ENCODE measurements at places on chromosomes 12 and 14. TPM values are rescaled to one million over a fixed set of nuclear protein-coding genes. Genes with fewer than 3 reads are reported as not detected.

Gene NPAS3
- 1.9 TPM for total RNA-seq

- DNase-seq: no peak
These were observed 44.0 kb upstream of the NAV3 start for GRCh38 chr12:77786675-77787074.

DNA sequence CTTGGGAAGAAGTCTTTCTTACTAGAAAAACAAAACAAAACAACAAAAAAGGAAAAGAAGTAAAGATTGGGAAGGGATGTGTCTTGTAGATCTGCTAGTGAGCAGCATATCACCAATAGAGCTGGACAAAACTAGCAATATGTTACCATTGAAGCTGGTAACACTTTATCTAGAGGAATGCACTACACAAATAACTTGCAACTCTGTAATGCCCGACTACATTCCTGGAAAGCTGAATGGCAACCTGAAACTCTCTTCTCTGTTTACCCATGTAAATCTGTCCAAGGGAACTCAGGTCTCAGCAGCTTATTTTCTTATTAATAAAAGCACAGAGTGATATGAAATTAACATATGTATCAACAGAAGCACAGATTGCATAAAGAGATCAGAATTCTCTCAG lies 624.4 kb downstream of the KCNH5 start:
- DNase-seq: no peak

GRCh38 chr12:122841544-122842321 lies 6.5 kb downstream of the HIP1R start:
- peak; percentile 62 for DNase-seq

DNA sequence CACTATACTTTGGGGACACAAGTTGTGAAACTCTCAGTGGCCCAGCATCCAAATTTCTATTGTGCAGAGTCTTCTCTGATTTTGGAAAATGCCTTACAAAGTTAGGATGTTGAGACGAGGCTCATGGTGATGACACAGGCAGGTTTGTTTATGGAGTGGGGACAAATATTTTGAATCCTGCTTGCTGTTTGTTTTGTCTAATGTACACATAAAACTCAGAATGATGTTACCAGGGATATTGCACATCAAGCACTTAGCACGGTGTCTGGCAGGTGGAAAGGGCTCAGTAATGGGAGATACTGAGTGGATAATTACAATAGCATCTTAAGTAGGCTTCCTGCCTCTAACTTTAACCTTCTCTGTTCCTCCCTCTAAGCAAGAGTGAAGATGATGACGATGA lies 628.9 kb upstream of the TBX3 start:
- no peak for DNase-seq

DNA sequence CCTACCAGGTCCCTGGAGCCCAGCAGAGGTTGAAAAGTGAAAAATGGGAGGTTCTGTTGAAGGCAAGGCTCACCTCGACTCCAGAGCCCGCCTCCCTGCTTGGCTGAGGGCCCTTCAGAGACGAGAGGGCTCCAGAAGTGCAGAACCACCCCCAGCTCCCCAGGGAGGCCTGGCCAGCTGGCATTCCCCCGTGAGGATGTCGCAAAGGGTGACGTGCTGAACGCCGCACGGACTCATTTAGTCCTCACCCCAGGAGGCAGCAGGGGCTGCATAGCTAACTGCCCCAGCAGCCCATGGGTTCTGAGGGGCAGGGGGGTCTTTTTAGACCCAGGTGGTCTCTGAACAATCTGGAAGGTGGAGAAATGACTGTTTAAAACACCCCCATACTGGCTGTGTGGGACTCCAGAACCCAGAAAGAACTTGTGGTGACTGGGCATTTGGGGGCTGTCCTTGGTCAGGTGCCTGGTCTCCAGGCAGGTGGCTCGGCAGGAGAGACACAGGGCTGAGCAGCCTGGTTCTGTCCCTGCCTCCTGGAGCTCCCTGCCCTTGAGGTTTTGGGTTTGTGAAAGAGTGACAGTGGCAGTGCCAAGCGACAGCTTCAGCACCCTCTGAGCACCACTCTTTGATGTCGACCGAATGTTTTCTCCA lies 32.0 kb downstream of the ANAPC7 start:
- DNase-seq: no peak

Gene UNC79
- not detected for total RNA-seq

Gene CMTM5
- total RNA-seq: not detected

DNA sequence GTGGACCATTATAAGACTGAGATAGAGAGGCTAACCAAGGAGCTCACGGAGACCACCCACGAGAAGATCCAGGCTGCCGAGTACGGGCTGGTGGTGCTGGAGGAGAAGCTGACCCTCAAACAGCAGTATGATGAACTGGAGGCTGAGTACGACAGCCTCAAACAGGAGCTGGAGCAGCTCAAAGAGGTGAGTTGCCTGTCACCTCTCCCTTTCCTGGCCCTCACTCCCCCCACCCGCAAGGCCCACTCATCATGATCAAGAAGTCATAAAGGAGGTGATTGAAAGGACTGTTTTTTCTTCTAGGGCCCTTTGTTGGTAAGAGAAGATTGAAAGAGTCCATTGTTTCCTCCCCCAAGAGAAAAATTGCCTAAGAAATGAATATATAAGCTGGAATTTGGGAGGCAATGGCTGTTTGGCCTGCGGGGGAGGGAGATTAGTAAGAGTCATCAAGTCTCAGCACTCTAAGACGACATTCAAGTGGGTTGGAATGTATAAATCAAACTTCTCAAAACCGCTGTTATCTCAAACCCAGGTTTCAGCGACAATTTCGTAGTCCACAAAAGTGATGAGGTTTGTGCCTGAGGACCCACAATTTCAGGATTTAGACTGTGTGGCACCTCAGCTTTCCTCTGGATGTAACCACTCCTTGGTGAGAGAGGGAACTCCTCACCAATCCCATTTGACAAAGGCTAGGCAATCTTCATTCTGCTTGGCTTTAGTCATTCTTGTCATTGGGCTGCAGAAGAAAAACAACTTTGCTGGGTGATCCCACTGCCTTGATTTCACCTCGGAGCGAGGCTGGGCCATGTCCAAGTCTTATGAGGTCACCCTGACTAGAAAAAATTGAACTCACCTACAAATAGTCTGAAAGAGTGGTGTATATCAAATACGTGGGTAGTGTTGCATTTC lies 966 bp downstream of the BICD1 start:
- DNase-seq: peak; percentile 57

DNA sequence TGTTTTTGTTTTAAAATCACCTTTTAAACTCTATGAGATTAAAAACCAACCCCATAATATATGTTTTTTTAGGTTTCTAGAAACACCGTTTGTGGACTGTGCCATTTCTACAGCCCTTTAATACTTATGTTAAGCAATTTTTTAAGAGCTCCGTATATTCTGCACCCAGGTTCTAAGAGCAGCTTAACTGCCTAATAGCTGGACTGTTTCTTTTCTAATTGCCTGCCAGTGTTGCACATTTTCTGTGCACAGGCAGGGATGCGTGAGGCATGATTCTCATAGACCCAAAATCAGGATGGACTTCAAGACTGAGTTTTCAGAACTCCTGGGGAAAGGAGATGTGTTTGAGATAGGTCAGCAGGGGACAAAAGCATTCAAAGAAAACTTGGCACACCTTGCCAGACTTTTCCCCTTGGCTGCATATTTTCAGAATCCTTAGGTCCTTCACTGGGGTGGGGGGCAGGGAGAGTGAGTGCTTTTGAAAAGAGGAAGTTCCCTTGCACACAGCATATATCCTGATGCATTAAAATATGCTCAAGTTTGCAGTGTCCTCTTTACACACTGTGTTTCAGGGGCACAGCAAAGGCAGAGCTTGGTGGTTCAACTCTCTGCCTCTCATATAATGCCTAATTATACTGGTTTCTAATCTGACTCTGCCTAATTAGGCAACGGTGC lies 27.9 kb downstream of the TMEM30B start:
- DNase-seq: no peak

Gene PMEL
- total RNA-seq: not detected

Gene TRHDE
- total RNA-seq: 5.0 TPM

GRCh38 chr14:91351512-91351862 lies 66.1 kb downstream of the CCDC88C start:
- DNase-seq: no peak

DNA sequence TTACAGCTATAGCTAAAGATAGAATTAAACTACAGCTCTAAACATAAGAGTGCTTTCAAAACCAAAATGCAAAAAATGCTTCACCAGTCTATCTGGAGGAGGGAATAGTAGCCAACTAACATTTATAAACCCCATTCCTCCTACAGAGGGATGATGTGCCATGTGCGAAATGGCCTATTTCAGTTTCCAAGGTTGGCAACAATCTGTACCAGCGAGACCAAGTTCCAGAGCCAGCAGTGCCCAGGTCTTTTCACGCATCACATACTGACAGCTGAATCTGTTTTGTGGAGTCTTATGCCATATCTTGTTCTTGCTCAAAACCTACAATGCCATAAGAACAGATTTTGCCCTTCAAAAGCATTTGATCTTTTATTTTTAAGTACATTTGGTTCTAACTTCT lies 24.5 kb downstream of the NELL2 start:
- no peak for DNase-seq

GRCh38 chr14:102666635-102667034 lies 74.2 kb downstream of the RCOR1 start:
- no peak for DNase-seq

- DNase-seq: no peak
These were observed 66.4 kb upstream of the FLRT2 start for GRCh38 chr14:85463512-85463911.

Gene TMEM119
- total RNA-seq: 24.2 TPM

DNA sequence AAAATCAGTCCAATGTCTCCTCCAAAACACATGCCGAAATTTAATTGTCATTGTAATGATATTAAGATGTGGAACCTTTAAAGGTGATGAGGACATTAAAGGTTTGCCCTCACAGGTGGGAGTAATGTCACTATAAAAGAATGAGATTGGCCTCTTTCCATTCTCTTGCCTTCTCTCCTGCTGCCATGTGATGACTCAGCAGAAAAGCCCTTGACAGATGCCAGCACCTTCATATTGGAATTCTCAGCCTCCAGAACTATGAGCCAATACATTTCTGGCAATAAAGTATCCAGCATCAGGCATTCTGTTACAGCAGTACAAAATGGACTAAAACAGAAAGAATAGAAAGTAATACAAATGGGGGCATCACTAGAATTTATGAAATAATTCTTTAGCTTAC lies 609.7 kb downstream of the SLC16A7 start:
- DNase-seq: peak; percentile 37

Gene DPPA3
- total RNA-seq: not detected

- DNase-seq: no peak
These were observed 171.7 kb upstream of the RTL1 start for GRCh38 chr14:101075025-101075800.

DNA sequence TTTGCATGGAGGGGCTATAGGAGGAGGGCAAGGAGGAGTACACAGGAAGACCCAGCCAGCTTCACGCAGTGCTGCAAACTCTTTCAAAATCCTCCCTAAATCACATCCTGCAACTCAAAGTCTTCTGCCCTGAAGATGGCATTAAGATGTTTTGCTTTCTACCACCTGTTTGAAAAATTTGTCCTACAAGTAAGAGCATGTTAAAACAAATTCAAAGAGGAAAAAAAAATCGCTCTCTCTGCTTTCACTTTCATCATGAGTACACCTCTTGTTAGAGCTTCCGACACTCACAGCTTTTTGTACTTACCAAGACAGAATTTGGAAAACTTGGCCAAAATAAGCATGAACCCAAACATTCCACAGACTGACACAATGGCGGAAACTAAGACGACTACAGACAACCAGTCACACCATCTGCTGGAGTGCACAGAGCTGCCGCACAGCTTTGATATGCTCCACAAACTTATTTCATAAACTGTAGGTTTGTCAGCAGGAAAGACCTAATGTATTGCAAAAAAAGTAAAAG lies 21.3 kb downstream of the GCH1 start:
- DNase-seq: peak; percentile 6

Gene REM2
- not detected for total RNA-seq

GRCh38 chr14:87233266-87233665 lies 759.7 kb downstream of the GALC start:
- DNase-seq: no peak

- no peak for DNase-seq
These were observed 10.5 kb upstream of the KRT73 start for GRCh38 chr12:52628841-52629240.

DNA sequence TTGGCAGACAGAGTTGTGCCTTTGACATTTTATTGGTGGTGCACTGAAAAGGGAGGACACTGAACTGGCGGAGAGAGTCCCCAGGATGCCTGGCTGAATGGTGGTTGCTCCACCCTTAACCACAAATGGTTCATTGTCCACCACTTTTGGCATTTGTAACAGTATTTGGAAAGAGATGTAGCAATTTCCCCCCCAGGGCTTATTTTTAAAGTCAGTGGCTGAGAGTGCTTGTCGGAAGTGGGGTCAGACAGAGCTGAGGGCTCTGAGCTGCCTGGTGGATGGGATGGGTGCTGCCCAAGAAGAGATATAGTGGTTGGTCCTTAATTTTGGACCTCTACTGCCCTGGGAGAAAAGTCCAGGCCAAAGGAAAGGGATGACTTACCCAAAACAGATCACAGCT lies 31.5 kb upstream of the FGF6 start:
- DNase-seq: no peak

- DNase-seq: no peak
These were observed 505.0 kb upstream of the FLRT2 start for GRCh38 chr14:85024931-85025330.

DNA sequence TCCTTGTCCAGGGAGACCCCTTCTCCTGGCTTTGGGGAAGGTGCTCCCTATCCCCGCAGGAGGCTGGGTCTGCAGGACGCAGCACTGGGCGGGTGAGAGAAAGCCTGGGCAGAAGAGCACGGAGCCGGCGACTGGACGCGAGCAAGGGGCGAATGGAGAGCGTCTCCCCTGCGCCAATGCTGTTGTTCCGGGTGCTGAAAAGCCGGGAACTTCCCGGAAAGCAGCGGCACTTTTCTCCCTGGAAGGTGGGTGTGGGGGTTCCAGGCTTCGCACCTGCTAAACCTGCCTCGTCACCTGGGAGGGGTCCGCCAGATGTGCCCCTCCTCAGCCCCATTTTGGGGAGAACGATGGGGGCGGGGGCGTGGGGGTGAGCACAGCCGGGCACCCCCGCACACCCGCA lies 417.1 kb upstream of the TMTC1 start:
- peak; percentile 5 for DNase-seq

Gene COX8C
- not detected for total RNA-seq

DNA sequence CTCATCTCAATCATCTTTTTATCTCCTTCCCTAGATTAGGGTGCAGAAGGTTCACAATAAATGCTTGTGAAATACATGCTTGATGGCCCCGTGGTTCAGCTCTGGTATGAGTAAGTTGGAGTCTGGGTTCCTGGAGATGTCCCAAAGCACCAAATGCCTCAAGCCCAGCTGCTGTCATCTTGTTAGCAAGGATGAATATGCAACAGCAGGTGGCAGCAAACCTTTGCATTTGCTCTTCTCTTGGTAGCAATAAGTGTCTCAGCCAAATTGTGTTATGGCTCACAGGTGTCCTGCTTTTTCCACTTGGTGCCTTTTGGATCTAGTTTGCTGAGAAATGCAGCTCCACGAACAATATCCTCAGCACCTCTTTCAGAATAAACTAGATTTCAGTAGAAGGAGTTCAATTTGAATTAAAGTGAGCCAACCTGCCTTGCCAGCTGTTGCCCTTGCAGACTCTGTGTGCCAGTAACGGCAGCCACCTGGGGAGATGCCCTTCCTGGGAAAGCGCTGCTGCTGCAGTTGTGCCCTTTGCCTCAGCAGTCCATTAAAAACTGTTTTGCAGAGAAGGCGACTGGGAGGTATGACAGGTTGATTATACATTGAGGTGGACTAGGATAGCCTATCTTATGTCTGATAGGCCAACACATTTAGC lies 417.3 kb downstream of the SNAPC1 start:
- DNase-seq: peak; percentile 64

Measured in MG63 (cell line).